ENCODE measurements at places on chromosomes 1 and 21.

GRCh38 chr1:162656266-162656665 is 24.0 kb downstream of the DDR2 start:
- DNase-seq = no peak

DNA sequence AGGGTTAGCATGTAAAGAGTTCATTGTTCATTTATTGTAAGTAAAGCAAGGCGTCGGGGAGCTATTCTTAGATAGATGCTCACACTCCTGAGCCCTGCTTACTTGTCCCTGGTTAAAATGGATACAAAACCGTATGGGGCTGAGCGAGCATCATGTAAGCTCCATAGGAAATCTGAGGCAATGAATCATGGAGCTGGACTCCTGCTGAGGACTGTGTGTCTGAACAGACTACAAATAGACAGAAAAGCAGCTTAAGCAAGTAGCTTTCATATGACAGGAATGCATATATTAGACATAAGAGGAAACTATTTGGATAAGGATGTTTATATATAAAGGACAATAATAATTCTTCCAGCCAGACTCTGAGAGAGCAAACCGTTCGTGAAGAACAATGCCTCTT is 604.9 kb upstream of the PTBP2 start:
- DNase-seq = no peak

DNA sequence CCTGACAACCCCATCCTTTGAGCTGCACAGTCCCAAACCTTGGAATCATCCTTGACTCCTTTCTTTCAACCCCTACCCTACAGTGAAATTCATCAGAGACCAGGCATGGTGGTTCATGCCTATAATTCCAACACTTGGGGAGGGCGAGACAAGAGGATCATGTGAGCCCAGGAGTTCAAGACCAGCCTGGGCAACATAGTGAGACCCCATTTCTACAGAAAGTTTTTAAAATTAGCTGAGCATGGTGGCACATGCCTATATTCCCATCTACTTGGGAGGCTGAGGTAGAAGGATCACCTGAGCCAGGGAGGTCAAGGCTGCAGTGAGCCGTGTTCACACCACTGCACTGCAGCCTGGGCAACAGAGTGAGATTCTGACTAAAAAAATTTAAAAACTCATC is 34.5 kb downstream of the RERE start:
- no peak for DNase-seq

GRCh38 chr1:36321119-36321951 is 2.1 kb downstream of the EVA1B start:
- DNase-seq = peak; percentile 95

DNA sequence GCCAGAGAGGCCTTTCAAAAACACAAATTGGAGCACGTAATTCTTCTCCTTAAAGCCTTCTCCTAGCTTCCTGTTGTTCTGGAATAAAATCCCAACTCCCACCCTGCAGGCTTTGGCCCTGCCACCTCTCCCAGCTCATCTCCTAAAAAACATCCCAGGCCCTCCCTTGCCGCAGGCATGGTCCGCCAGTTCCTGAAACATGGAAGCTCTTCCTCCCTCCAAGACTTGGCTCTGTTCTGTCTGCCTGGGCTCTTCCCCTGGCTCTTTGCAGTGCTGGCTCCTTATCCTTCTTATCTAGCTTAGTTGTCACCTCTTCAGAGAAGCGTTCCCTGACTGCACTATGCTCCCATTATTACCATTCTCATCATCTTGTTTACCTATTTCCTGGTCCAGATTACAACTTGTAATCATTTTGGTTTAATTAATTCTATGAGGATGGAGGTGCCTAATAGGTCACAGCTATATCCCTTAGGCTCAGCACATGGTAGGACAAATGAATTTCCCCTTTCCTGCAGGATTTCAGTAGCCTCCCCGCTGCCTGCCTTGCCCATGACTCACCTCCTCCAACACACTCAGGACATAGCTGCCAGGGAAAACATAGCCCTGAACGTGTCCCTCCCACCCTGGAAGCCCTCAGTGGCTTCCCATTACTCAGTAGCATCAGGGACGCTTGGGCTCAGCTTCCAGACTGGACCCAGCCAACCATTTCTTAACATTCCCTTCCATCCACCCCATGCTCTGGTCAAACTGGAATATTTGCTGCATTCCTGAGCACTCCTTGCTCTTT is 15.7 kb upstream of the IGSF21 start:
- DNase-seq = no peak

DNA sequence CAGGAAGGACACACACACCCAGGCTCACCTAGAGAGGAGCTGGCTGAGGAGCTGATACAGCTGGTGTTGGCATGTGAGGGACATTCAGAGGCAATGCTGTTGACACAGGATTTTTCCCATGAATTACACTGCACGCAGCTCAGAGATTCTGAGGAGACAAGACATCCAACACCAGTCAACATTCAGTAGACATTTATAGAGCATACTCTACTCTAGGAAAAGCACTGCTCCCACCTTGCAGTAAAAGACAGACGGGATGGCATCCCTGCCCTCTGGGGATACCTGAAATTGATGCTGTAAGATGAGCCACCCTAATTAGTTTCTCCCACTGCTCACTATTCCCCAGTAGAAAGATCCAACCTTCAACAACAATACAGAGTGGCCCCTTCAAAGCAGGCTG is 5.1 kb downstream of the LYPD8 start:
- no peak for DNase-seq

DNA sequence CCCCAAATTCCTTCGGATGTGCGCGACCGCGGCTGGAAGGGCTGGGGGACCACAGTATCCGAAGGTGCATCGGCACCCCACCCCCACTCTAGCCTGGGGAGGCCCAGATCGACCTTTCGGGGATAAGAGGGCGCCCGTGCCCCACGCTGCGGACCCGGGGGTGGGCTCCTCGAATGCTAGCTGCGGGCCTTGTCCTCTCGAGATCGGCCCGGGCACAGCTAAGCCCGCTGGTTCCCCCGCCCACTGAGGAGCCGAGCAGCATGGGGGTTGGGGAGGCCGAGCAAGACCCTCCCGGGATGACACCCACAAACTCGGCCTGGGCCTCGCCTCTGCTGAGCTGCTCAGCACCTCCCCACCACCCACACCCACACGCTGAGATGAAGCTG is 653 bp upstream of the IFFO2 start:
- DNase-seq = no peak

DNA sequence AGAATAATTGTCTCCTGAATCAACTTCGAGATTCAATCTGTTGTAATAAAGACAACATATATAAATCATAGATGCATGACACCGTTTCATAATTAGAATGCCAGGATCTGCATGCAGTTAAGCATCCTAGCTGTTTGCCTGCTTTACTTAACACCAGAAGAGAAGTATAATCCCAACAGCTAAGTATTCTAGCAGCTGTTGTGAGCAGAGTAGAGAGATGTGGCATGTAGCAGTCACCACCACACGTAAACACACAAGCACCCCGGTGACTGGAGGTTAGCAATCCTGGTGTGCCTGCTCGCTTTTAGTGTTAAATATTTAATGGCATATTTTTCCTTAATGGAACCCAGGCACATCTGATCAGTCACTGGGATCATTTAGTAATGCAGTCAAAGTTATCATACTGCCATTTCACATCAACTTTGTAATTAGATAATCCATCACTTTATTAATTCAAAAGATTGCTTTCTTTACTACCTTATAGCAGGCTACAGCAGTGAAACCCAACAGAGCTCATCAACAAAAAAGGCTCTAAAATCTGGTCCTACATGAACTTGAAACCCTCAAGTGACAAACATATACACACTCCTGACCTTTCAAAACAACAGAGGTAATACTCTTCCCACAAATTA is 187.9 kb downstream of the SMYD3 start:
- DNase-seq = no peak

- no peak for DNase-seq
Observed at GRCh38 chr1:214379236-214379970, 98.4 kb downstream of the SMYD2 start.

DNA sequence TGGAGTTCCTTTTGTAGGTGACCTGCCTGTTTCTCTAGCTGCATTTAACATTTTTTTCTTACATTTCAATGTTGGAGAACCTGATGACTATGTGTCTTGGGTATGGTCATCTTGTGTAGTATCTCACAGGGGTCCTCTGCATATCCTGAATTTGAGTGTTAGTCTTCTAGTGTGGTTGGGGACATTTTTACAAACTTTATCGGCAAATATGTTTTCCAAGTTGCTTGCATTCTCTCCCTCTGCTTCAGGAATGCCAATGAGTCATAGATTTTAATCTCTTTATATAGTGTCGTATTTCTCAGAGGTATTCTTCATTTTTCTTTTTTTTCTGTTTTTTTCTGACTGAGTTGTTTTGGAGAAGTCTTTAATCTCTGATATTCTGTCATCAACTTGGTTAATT is 684.0 kb downstream of the NCAM2 start:
- DNase-seq = no peak

DNA sequence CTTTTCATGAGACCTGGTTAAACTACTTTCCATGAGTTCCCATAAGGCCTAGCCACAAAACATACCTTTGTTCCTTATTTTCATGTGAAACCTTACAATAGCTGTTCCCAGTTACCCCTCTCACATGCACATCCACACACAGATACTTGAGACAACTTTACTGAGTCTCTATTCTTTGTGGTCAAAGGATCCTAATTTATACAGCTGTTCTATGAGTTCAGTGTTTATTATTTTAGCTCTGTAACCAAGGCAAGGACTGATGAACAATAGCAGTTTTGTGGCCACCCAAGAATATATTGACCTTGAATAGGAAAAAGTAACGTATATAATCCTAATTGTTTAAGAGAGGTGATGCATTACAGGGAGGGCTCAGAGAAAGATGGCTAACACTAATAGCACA is 160.5 kb upstream of the CACYBP start:
- no peak for DNase-seq

DNA sequence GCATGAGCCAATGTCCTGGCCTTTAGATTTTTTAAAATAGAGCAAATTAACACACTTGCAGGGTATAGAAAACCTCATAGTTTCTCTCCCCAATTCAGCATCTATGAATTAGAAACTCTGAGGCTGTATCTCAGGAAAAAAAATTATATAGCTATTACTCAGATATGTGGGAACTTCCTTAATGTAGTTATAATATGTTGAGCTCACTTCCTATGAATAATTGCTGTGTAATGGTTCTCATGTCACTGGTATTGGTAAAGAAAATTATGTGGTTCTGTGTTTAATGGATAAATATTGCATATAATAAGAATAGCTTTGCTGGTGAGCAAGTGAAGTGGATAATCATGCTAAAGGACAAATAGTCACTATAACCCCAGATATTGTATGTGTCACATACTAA is 2019.8 kb downstream of the NCAM2 start:
- no peak for DNase-seq

DNA sequence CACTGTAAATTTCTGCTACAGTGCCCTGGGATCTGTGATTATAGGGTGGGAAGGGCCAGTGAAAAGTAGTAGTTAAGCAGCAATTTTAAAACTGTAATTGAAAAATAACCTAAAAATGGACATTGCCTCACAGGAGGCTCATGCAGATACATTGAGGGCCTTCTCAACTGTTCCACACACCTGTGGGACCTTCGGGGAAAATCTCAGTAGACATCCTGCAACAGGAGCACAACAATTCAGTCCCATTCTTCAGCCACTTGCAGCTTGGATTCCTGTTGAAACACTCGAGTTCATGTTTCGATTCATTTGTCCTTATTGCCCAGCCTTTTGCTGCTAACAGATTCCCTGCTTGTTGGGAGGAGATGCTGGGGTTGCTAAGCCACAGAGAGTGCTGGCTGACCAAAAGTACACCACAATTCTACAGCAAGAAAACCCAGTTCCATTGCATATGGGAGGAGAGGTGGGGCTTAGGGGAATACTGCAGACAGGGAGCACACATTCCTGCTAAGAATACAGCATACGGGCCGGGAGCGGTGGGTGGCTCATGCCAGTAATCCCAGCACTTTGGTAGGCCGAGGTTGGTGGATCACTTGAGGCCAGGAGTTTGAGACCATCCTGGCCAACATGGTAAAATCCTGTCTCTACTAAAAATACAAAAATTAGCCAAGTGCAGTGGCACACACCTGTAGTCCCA is 4.5 kb downstream of the TMCC2 start:
- no peak for DNase-seq

GRCh38 chr1:76827066-76827465 is 40.2 kb upstream of the ST6GALNAC5 start:
- no peak for DNase-seq

- DNase-seq = no peak
Observed at GRCh38 chr1:29524285-29525065, 288.2 kb downstream of the PTPRU start.

DNA sequence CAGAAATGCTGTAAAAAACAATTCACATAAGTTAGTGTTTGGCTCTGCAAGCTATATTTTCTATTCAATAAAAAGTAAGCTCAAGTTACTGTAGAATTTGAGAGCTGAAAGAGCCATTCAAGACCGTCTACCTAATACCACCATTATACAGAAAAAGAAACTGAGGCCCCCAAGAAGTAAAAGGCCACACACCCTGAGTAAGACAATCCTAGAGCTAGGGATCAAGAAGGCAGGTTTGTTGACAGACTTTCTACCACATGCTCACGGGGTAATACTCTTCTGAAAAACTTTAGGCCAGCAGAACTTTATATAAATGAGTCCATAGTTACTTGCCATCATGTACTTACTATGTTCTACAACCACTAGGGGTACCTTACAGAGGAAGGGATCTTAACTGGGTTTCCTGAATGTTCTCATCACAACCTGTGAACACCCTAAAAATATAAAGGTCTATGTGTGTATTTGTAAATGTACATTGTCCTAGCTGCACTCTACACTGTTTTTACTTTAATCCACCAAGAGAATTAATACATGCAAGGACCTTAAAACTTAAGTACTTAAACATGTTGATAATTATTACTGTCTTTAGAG is 2.7 kb downstream of the PSMG1 start:
- no peak for DNase-seq

- no peak for DNase-seq
Observed at GRCh38 chr21:37863842-37864241, 52.4 kb downstream of the KCNJ6 start.

DNA sequence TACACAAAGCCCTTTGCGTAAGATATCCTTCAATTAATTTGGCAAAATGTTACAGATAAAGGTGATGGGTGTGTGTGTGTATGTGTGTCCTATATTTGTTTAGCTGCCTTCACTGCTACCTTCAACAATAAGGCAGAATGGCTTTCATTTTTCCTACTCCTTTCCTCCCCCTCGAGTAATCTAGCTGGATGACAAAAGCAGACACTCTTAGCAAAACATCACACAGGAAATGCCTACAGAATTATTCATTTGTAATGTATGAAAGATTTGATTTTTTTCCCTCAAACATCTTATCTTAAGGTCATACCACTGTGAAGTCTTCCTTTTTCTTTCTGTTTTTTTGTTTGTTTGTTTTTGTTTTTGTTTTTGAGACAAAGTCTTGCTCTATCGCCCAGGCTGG is 10.6 kb downstream of the PTPN22 start:
- no peak for DNase-seq
